ENCODE measurements at places on chromosomes 12 and 14.

DNA sequence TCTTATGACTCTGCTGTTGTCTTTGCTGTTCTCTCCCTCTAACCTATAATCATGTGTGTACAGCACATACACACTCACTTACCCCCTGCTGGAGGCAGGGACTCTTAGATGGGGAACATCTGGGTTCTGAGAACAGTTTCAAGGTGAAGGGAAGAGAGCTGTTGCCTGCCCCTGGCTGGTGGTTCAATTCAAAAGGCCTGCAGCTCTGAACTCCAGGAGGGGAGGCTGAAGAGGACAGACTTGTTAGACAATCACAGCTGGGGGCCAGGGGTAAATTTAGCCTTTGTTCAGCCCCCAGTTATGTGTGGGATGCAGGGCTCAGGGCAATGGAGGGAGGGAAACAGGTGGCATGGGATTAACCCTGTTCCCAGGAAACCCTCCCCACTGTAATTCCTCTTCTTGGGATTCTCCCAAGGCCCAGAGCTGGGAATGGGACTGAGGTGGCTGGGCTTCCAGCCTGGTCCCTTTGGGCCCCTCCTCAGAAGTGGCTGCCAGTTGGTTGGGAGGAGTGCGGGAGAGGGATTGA lies 1.9 kb downstream of the MYL6B start:
- DNase-seq: no peak

GRCh38 chr14:96681829-96682228 lies 115.4 kb upstream of the VRK1 start:
- no peak for DNase-seq

- no peak for DNase-seq
Observed at GRCh38 chr12:10084733-10085132, 14.1 kb downstream of the CLEC1A start.

GRCh38 chr12:54182981-54183380 lies 5.8 kb downstream of the SMUG1 start:
- no peak for DNase-seq

DNA sequence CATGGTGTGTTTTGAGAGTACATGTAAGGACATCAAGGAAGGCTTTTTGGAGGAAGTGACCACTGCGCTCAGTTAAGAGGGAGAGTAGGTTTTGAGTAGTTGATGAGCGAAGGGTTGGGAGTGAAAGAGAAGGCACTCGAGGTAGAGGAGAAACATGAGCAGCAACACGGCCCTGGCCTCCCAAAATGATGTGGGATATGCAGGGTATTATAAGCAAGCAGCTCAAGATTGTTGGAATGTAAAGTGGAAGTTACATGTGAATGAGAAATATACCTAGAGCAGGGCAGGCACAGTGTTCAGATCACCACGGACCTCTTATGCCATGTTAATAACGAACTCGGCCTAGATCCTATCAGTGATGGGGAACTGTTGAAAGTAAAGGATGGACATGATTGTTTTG lies 2.1 kb upstream of the ARHGDIB start:
- no peak for DNase-seq

- DNase-seq: no peak
Observed at GRCh38 chr14:70567791-70568190, 32.7 kb downstream of the MED6 start.

DNA sequence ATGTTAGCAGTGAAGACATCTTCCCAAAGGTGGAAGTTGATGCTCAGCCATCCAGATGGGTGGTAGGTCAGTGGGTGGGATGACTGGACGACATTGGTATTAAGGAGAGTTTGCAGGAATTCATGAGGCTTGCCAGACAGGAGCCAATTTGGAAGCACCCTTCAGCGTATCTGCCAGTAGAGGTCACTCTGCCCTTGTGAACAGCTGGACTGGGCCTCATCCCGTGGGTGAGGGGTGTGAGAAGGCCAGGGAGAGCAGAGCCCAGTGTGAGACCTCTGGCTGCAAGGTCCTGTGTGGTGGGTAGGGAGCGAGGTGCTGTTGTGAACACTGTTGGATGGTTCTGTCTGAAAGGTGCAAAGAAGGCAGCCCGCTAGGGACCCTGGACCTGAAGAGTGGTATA lies 37.7 kb downstream of the SLC5A8 start:
- DNase-seq: no peak

- no peak for DNase-seq
Observed at GRCh38 chr14:73162251-73162650, 25.9 kb downstream of the PSEN1 start.

DNA sequence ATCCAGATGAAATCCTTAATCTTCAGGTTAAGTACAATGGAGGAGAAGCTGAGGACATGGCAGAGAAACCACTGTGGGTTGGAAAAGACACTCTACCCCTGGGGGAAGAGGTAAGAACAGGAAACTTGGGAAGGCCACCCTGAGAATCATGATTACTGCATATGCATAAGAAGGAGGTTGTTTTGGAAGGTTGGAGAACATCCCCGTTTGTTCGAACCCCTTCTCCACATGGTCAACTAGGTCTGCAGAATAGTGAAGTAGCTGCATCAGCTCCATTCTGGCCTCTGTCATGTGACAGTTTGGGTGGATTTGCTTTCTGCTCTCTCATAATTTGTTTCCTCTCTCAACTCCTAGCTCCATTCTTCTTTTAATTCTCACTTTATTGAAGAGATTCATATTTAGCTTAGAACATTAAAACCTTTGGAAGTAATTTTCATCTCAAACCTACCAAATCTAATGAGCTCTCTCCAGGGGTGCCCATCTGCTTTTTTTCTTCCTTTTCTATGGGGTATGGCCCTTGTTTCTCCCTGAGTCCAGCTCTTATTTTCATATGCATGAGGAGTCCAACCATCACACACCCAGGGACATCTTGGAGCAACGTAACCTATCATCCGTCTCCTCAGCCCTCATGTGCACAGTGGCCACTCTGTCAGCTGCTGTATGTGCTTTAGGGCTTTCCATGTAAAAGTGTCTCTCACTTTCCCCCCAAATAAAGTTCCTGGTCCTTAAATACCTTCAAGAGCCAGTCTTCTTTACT lies 820.3 kb downstream of the TMEM121 start:
- no peak for DNase-seq

- DNase-seq: peak; percentile 28
Observed at GRCh38 chr14:103748534-103748857, 32.9 kb downstream of the ZFYVE21 start.

GRCh38 chr12:57479376-57480115 lies at the start of gene ARHGAP9:
Gene ARHGAP9 (minus strand): TSS chr12:57479866. CDS start chr12:57479406, 460 bp downstream.
- no peak for DNase-seq

DNA sequence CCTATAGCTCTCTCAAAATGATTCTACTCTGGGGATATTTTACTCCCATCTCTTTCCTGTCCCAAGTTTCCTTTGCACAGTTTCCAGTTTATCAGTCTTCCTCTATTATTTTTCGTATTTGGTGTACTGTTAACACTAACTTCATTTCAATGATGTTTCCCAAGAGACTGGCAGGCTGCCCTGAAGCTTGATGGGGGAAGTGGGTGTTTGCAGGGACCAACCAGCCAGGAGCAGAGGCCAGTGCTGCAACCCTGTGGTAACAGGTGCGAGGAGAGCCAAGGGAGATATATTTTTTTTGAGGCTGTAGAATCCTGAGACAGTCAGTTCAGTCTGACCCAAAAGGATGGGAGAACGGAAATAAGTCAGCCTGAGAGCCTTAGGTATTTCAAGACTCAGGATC lies 11.8 kb upstream of the CEBPE start:
- DNase-seq: no peak

DNA sequence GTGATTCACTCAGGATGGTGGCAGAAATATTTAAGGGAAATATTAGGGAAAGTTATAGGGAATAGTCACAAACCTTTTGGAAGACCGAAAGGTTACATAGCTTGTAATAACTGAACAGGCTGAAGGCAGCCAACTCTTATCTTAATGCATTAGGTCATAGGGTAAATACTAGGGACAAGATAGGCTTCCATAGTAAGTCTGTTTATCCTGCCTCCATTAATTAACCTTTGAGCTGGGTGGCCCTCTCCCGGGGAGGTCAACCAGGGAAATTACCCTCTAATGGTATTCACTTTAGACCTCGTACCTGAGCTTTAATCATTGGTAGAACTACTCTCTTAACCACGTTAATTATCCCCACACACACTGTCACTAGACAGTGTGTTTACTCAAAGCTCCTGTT lies 981.8 kb downstream of the SLC16A7 start:
- DNase-seq: no peak
